ENCODE measurements at places on chromosomes 11 and 22.

GRCh38 chr11:96105197-96105895 is 181.4 kb upstream of the MTMR2 start:
- no peak for DNase-seq

DNA sequence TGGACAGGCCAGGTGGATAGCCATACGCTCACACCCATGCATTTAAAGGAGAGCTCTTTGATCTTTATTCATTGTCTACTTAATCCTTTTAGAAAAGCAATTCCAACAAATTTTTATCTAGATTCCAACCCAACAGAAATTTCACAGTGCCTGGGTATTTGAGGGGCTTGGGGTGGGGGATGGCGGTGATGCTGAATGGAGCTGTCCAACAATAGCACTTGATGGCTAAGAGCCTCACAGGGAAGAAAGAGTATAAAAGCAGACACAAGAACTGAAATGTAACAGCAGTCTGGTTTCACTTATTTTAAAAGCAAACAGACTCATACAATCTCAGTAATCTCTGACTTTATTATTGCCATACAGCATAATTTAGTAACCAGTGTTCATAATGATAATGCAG is 101.8 kb upstream of the SORL1-AS1 start:
- no peak for DNase-seq

DNA sequence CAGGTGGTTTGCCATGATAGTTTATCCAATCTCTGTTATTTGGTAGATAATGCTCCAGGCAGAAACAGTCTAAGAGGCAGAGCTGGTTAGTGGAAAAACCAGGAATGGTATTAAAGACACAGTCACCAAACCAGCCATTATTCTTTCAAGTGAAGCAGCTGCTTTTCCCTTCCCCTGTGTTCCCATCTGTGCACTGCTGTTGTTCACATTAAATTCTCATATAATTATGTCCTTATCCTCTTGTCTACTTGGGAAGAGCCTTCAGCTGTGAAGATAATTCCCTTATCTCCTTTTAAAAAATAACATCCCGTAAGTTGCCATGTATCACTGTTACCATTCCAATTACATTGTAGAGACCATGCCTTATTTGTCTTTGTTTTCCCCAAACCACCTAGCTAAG is 5.2 kb upstream of the TBCEL start:
- DNase-seq: no peak

GRCh38 chr22:31866918-31867317 is 77.4 kb upstream of the YWHAH start:
- no peak for DNase-seq

DNA sequence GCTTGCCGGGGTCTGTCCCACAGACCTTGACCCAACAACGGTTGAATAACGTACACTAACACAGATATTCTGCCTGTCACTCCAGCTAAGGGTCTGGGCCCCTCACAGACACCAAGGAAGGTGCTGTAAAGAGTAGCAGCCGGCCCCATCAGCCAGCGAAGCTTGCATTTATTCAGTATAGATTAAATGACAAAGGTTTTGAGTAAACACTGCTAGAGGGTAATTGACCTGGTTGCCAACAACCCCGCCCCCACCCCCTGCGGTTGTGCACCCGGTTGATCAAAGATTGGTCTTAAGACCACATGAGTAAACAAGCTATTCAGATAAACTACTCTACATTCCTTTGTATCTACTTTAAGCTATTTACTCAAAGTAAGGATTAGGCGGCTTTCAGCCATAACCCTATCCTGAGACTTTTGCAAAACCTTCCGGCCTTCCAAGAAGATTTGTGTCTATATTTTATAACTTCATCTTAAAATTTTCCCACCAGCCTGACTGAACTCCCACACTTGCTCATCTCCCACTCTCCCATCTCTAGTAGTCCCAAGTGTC is 4.8 kb upstream of the CKAP5 start:
- DNase-seq: no peak

- DNase-seq: no peak
These were observed 22.2 kb downstream of the CASP5 start for GRCh38 chr11:105000797-105001196.

DNA sequence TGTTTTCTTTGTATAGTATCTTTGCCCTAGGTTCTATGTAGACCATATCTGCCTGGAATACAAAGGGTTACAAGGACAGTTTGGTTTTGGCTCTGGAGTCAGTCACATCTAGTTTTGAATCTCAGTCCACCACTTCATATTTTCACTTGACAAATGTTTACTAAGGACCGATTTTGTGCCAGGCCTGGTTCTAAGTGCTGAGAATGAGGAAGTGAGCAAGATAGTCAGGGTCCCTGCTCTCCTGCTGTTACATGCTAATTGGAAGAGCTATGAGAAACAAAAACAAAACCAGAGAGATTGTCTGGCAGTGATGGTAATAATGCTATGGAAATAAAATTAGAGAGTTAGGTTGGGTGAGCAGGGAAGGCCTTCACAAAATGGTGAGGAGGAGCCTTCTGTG is 66.1 kb upstream of the ARHGAP20 start:
- no peak for DNase-seq

- DNase-seq: no peak
These were observed 61.9 kb downstream of the KIRREL3 start for GRCh38 chr11:126938718-126939117.

GRCh38 chr11:97751952-97752351 is 1268.8 kb upstream of the CNTN5 start:
- DNase-seq: no peak

Measured in GM04503 (cell line).